ENCODE measurements at places on chromosomes 4 and X.

GRCh38 chr4:42167709-42168108 is 15.3 kb upstream of the BEND4 start:
- no peak for DNase-seq

DNA sequence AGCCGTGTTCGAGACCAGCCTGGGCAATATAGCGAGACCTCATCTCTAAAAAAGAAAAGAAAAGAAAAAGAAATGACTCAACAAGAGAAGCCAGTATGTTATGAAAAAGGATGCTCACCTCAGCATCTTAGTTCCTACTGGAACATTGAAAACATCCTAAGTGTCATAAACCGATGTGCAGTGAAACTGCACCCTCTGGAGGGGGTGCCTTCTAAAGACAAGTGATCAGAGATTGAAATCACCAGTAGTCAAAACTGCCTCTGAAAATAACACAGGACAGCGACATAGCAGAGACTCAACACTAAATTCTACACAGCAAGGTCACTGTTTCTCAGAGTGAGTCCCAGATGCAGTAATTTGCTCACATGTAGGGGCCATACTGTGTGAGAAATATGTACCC is 28.0 kb upstream of the ATP6AP2 start:
- no peak for DNase-seq

- no peak for DNase-seq
Observed at GRCh38 chr4:161279095-161279494, 884.7 kb downstream of the FSTL5 start.

- no peak for DNase-seq
Observed at GRCh38 chrX:47927212-47927611, 76.6 kb downstream of the ZNF182 start.

GRCh38 chr4:136861091-136861490 is 671.2 kb downstream of the PCDH18 start:
- no peak for DNase-seq

DNA sequence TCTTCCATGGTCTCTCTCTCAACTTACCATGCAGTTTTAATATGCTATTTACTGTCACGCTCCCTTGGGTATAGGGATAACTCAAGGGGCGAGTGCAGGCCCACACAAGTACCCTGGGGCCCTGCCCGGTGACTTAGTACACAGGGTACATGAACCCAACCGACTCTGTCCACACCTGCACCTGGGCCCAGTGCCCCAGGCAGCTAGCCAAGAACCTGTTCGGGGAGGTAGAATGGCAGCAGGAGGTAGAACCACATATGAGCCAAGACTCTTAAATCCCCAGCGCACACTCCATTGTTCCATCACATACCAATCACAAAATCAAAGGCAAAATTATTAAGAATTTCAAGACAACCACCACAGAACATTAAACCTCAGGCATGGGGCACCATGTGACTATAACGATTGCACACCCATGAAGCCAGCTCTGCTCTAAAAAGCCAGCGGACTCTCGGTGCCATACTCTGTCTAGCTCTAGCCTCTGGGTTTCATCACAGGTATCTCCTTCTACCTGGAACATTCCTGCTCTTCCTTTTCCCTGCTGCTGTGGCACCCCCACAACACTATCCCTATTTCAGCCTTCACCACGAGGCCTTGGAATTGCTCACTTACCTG is 14.6 kb downstream of the PHF8 start:
- peak; percentile 7 for DNase-seq

GRCh38 chr4:106978046-106978774 is 57.9 kb downstream of the DKK2 start:
- DNase-seq = no peak

GRCh38 chrX:129006491-129006890 is 516.8 kb downstream of the SMARCA1 start:
- no peak for DNase-seq

- DNase-seq = no peak
Observed at GRCh38 chr4:180636696-180637404, 1606.4 kb upstream of the TENM3 start.

GRCh38 chrX:44972132-44972531 is 99.1 kb downstream of the KDM6A start:
- DNase-seq = no peak

DNA sequence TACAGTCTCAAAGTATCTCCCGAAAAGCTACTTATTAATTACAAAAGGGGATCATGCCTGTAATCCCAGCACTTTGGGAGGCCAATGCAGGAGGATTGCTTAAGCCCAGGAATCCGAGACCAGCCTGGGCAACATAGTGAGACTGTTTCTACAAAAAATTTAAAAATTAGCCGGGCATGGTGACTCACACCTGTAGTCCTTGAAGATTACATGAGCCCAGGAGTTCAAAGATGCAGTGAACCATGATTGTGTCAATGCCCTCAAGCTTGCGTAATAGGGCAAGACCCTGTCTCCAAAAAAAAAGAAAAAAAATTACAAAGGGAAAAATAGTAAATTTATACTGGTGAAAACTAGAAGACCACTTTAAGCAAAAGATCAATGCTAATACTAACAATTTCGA is 3.3 kb upstream of the PORCN start:
- DNase-seq = no peak

DNA sequence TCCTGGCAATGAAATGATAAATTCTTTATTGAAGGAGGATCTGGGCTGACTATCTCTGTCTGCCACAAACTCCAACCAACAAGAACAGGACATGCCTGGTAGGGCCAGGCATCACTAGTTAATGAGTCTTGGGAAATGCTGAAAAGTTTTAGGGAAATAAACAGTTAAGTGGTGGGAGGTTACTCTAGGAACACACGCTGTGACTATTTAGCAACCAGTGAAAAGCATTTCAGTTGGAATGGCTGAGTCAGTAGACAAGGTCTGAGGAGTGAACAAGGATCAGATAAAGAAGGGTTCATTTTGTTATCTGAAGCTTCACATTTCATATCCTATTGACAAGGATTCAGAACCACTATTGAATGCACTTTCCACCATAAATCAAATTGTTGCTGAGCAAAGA is 394.9 kb upstream of the BOD1L1 start:
- DNase-seq = no peak

GRCh38 chrX:136652822-136653723 is 5.1 kb downstream of the CD40LG start:
- no peak for DNase-seq

DNA sequence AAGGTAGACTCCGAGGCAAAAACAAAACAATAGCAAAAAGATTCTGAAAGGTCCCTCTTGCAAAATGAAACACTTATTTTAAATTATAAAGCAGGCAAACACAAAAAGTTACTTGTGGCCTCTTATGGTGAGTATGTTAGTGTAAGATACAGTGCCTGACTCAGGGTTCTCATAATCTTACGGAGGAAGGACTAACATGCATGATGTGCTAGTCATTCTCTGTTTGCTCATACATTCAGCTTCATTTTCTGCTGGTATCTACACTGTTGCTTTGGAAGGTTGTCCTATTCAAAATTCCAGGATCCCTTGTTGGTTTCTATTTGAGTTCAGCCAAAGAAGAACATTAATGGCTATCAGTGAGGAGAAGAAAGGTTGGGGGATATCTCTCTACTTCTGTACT is 249.1 kb upstream of the FAM47A start:
- no peak for DNase-seq

DNA sequence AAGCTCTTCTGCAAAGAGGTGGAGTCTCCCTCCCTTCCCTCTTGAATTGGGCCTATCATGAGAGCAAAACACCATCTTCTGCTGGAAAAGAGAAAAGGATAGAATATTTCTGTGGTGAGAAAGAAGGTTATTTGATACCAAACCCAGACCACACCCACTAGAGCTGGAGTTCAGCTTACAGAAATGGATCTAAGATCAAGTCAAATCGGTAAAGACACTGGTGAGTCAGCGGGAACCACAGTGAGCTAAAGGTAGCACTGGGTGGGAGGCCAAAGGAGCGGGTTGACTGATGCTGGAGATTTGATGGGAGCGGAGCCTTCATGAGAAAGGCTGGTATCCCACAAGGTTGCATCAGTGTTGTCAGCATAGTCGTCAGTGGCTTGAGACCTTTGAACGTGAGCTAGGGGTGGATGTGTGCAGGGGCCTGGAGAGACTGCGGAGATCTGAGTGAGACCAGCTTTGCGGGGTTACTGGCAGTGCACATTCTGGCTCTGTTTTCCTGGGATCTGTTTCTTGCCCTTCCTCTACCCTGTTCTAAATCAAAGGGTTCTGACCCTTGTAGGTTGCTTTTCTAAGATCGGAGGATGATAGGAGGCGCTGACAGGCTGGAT is 106.4 kb upstream of the SCOC start:
- DNase-seq = no peak

GRCh38 chrX:4028151-4028550 is 314.7 kb upstream of the PRKX start:
- no peak for DNase-seq

DNA sequence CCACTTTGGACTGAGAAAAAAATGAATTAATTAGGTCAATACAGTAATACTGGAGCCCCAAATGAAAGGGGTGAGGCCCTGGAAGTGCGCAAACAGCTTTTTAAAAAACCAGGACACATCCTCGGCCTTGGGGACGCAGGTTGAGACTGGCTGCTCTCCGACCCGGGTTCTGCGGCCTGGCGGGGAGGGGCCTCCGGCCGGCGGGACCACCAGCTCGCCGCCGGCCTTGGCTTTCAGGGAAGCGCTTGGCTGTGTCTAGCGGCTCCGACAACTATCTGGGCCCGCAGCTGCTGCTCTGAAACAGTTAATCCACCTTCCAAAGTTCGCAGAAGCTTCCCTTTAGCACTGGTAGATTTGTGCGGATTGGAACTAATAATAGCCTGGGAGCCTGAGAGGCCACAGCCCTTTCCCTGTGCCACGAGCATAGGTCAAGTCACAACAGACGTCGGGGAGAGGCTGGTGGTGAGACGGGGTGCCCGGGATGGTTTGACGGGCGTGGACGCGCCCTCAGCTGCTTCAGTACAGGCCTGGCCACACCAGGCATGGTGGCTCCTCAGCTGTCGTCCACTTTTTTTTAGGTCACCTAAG is 1.1 kb upstream of the SEL1L3 start:
- DNase-seq = peak; percentile 62

DNA sequence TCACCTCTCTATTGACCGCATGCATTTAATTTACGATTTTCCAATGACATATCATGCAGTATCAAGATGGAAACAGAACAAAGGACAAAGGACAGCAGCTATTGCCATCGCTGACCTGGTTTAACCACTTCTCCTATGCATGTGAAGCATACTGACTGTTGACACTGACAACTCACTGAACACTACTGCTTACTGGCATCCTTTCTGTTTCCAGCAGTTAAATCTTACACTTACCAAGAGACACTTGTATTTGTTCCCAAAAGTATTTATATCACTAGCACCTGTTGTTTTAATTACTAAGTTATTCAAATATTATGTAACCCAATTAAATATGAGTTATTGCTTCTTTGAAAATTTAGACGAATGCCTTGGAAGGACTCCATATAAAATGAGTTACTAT is 176.7 kb downstream of the PDGFC start:
- DNase-seq = no peak

DNA sequence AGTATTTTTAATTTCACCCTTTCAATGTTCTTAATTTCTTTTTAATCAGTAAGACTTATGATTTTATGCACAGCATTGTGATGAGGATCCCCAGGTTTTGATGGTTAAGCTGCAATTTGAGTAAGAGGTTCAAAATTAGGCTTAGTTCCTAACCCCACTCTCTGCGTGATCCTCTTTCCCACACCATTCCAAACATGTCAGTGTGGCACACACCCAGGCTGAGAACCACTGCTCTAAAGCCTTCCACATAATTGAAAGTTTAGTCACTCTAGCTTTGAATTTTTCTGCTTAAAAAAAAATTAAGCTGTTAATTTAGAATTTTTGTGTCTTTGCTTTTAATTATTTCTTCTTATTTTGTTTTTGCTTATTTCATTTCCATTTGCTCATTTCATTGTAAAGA is 68.8 kb upstream of the SLC7A11 start:
- DNase-seq = no peak

DNA sequence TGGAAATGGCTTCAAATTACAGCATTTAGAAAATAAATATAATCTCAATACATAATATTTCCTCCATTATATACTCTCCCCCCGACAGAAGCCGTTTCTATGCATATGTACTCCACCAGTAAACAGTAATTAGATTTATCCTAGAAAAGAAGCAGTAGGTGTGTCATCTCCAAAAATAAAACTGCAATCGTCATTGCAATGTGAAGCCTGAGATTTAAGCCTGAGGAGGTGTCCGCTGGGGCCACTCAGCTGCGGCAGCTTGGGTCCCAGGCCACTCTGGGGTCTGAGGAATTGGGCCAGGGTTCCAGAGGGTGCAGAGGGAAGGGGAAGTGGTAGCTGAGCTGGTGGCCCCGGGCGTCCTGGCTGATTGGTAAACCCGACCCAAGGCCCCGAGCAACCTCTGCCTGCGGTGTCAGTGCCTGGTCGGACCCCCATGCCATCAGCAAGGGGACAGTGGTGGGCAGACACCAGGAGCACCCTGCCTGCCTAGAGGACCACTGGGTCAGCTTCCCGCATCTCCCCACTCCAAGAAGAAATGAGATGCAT is 7.8 kb upstream of the MXD4 start:
- no peak for DNase-seq

DNA sequence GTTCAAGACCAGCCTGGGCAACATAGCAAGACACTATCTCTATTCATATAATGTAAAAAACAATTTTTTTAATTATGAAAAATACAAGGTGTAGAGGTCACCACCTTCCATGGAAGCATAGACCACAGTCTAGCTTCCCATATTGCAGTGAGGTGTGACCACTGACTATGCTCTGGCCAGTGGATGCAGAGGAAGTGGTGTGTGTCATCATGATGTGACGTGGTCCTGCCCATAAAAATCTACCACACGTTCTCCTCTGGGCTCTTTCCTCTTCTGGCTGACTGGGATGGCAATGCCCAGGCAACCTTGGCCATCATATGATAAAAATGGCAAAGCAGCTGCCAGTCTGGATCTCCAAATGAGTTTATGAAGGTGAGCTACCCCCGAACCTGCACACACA is 65.7 kb downstream of the RBM47 start:
- DNase-seq = no peak

DNA sequence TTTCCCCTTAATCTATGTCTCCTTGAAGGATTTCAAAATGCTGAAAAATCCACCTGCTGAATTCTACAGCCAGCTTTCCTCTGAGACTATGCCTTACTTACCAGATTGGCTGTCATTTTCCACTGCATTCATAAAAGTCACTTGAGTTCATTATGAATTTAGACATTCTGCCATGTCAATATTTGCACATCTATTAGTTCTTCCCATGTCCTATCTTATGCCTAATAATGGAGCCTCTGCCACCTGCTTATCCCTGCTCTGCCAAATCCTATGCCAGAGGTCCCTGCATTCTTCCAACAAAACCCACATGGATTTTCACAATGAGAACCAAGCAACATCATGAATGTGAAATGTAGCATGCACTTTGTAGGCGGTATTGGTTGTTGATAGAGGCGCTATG is 42.6 kb downstream of the GASK1B start:
- no peak for DNase-seq

DNA sequence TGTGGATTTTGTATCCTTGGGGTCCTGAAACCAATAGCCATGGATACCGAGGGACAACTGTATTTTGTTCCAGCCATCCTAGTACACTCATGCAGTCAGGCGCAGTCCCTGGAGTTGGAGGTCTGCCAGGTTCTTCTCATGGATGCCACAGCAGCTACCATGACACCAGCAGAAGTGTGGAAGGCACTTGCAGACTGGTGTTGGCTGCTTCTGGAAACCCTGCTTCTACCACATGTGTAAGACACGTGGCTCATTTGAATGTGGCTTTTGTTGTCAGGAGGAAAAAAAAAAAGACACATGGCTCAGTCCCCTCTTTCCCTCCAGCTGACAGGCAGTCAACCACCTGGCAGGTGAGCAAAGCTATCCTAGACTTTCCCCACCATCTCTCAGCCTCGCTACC is 19.4 kb downstream of the DRD5 start:
- no peak for DNase-seq

- DNase-seq = no peak
Observed at GRCh38 chr4:82989575-82990429, 20.8 kb downstream of the LIN54 start.

Data from iPS-NIHi11 (cell line).